ENCODE measurements at places on chromosomes 11 and 22. TPM values are rescaled to one million over a fixed set of nuclear protein-coding genes. Genes with fewer than 3 reads are reported as not detected.

The RFPL1 gene
- total RNA-seq: not detected

- peak overlapping the region; percentile 87 for H3K4me3 ChIP-seq
- H3K4me1 ChIP-seq: peaks cover 5% of the 10 kb centered on the region
- no peak overlapping the region for H3K27ac ChIP-seq
- no peaks in the 10 kb centered on the region for H3K27me3 ChIP-seq
- DNase-seq: no peak
- H3K36me3 ChIP-seq: peaks cover 30% of the 10 kb centered on the region
These were observed 25.1 kb downstream of the RGL4 start for GRCh38 chr22:23715806-23716375.

DNA sequence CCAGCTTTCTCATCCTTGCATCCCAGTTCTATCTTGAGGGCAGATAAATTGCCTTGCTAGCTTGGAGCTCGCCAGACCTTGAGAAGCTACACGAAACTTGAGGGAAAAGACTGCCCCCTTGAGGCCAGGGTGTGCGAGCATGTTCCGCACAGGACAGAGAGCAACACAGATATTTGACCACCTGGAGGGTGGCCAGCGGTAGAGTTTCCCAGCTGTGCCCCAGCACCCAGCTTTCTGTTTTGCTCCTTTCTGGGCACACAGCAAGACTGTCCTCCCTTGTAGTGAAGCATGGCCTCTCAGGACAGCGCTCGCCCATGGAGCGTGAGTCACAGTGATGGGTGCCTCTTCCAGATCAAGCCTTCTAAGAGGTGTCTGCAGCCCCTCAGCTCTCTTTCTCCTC is 23.5 kb downstream of the SPATA19 start:
- H3K4me3 ChIP-seq: no peak overlapping the region
- H3K36me3 ChIP-seq: no peaks in the 10 kb centered on the region
- H3K27ac ChIP-seq: no peak overlapping the region
- peaks cover 7% of the 10 kb centered on the region for H3K27me3 ChIP-seq
- no peak for DNase-seq

The POTEH gene
- not detected for total RNA-seq

The CARD10 gene
- 0.54 TPM for total RNA-seq

The OR2AG2 gene
- not detected for total RNA-seq

DNA sequence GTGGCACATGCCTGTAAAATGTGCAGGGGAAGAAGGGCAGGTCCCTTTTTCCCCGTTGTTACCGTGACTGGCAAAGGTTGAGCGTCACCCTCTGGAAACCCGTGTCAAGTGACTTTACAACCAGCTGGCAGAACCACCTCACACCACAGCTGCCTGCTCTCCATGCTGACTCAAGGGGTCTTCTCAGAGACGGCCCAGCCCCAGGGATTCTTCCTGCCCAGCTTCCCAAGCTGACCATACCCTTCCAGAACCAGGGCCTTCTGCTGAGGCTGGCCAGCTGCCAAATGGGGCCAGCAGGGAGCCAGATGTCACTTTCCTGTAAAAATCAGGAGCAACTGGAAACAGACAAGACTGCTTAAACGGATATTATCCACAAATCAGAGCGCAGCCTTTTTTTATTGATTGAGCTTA is 6.3 kb downstream of the PC start:
- no peak overlapping the region for H3K27ac ChIP-seq
- no peak for DNase-seq
- no peak overlapping the region for H3K4me3 ChIP-seq
- no peaks in the 10 kb centered on the region for H3K36me3 ChIP-seq
- no peaks in the 10 kb centered on the region for H3K27me3 ChIP-seq
- no peaks in the 10 kb centered on the region for H3K4me1 ChIP-seq

The TANGO2 gene
- 47.8 TPM for total RNA-seq

DNA sequence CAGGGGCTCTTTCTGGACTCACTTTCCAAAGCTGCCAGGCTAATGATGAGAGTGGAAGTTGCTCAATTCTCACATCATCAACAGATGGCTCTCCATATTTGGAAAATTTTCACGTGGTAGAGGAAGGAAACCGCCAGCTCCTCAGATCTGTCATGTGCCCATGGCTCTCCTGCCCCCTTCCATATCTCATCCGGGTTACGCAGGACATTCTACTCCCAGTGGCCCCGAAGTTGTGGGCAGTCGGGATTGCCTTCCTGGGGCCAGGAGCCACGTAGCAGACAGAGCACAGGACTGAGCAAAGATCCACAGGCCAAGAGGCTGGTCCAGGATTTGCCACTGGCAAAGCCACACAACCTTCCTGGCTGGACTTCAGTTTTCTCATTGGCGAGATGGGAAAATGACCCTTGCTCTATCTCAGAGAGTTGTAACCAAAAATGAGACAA is 38.8 kb downstream of the RPUSD4 start:
- no peak overlapping the region for H3K4me3 ChIP-seq
- peaks cover 13% of the 10 kb centered on the region for H3K27me3 ChIP-seq
- H3K4me1 ChIP-seq: no peaks in the 10 kb centered on the region
- H3K27ac ChIP-seq: no peak overlapping the region
- H3K36me3 ChIP-seq: no peaks in the 10 kb centered on the region

All from T-cell (primary cell).